Activated CD4-positive, alpha-beta T cell treated with anti-CD3 and anti-CD28 coated beads, Interleukin-2, amount 10 ng/mL, durations not matched to agents 24 days and 14 days (primary cell): ENCODE measurements at places on chromosomes 16 and 17. TPM values are rescaled to one million over a fixed set of nuclear protein-coding genes. Genes with fewer than 3 reads are reported as not detected.

SLC6A4 gene
- not detected in 2 replicates for total RNA-seq

METTL23 gene
- total RNA-seq = 32.9 and 35.5 TPM in 2 replicates

OR4D1 gene
- 0.07 and 0.14 TPM in 2 replicates for total RNA-seq

NTN1 gene
- 0.43 and 0.51 TPM in 2 replicates for total RNA-seq

HOXB4 gene
- total RNA-seq = 3.1 and 3.6 TPM in 2 replicates

PTGES3L gene
- total RNA-seq = 0.66 and 1.4 TPM in 2 replicates

EXOC3L1 gene
- 0.12 TPM in 1 of 2 replicates, not detected in the other for total RNA-seq

PDE6G gene
- total RNA-seq = 3.7 and 5.7 TPM in 2 replicates
